ENCODE measurements at places on chromosomes 6 and 20.

DNA sequence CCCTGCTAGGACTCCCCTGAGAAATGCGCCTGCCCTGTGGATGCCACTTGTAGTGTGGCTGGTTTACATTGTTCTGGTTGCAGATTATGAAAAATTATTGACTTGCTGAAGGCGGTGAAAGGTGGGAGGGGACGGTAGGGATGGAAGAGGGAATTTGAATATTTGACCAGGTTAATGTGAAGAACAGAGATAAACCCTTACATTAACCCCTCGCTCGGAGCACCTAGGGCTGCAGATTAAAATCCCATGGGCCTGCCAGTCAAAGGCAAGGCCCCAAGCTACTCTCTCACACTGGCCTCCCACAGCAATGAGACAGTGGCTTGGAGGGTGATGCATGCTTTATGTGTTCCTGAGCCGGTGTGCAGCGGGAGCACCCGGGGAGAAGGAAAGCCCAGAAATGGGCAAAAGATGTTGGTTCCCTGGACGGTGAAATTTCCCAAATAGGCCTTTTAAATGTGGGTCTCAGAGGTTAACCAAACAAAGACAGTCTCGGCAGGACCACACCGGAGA is 2.5 kb downstream of the FOXF2 start:
- DNase-seq, result no peak

DNA sequence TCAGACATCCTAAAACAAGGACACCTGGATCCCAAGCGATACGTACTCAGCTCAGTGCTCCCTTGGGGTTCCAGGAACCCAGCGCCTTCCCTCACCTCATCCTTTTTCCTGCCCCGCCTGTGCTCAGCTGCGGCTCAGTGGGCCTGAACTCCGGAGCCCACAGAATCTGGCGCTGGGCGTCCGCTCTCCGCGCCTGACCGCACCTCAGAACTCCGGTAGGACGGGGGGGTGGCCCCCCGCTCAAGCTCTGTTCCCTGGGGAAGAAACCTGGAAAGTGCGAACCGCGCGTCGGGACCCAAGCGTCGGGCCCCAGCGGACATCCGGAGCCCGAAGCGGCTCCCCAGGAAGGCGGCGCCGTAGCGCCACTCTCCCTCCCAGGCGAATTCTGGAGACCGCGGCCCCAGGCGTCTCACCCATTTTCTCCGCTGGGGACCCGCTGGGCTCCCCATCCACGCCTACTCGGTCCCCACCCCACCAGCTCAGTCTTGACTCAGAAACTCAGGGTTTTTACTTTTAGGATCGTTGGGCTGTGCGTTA is 336 bp upstream of the LY6G5C start:
- no peak for DNase-seq

GRCh38 chr6:160101277-160102205 is 20.1 kb upstream of the SLC22A1 start:
- DNase-seq, result no peak

DNA sequence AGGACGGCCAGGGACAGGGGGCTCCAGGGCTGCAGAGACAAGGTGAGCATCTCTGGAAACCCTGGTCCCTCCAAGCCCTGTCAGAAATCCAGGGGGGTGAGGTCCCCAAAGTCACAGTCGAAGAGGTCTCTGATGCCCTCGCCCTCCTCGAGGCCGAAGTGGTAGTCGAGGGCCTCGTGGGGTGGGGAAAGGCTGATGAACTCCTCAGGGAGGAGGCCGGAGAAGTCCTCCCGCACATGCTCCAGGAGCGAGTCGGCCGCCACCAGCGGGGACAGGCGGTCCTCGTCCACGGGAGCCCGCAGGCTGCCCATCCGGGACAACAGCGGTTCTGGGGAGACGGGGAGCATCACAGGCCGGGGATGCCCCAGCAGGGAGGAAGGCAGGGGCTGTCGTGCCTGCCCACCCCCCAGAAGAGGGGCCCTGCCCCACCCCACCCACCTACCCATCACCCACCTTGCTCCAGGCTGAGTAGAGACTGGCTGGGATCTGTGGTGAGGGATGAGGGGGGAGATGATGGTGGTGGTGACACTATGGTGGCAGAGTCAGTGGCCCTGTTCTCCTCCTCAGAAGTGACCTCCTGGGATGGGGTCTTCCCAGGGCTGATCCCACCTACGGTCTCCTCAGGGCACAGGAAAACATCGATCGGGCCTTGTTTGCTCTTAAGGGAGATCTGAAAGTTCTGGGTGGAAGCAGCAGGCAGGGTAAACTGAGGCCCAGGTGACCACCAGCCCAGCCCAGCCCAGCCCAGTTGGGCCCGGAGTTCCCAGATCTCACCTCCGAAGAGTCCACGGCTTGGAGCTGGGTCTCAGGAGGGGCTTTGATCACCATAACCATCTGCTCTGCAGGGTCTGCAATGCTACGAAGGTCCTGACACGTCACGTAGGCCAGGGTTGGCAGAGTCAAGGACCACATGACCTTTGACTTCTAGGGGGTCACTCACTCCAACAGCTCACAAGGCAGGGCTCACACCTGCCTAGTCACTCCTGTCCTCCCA is 2.7 kb upstream of the NECAB3 start:
- DNase-seq, result no peak

DNA sequence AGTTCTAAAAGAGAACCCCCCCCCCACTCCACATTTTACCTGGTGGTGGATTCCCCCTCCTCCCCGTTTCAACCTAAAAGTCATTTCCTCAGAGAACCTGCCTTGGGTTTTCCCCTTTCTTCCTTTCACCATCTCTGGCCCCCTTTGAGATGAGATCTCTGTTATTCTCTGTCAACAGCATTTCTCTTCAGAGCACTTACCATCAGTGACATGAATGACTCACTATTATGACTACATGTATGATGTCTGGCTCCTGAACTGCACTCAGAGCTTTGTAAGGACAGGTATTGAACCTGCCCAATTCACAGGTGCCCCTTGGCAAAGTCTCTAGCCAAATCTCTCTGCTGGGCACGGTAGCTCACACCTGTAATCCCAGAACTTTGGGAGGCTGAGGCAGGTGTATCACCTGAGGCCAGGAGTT is 61.4 kb upstream of the JARID2 start:
- DNase-seq, result no peak

GRCh38 chr6:73586416-73586974 is 65.7 kb upstream of the EEF1A1 start:
- no peak for DNase-seq

DNA sequence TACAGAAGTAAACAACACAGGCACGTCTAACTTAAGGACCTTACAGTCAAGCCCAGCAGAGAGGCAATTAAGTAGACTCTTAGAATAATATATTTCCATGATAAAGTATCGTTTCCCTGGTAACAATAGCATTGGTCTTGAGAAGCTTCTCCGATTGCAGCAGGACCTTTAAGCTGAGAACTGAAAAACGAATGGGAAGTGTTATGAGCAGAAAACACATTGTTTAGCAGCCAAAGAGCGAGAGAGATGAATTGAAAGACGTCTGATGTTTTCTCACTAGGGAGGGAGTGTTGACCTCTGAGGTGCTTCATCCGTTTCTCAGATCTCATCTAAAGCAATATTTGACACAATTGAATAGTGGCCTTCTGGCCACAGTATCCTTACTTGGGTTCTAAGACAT is 855 bp downstream of the BYSL start:
- DNase-seq, result no peak

DNA sequence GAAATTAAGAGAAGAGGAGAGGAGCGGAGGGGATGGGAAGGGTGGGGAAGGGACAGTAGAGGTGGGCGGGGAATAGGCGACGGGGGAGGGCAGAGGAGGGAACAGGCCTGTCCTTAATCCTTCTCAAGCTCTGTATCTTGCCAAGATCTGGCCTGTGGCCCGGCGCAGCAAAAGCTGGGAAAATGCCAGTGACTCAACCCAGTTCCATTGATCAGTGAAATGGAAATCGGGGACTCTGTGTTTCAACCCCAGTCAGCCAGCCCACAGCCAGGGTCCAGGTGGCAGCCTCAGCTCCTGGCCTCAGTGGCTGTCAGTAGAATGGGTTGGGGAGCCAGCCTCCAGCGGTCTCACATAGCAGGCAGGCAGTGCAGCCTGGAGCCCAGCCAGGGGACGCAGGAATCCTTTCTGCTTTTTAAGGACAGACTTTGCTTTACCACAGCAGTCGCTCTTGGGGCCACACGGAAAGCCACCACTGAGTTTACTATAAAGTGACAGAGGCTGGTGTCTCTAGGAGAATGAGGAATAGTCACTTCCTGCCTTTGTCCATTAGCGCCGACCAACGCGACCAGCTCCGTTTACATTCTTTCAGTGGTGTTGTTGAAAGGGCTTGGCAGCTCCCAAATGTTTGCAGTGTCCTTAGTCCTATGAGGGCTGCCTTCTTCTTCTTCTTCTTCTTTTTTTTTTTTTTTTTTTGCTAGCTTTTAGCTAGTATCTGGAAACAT is 128.0 kb downstream of the RIN2 start:
- no peak for DNase-seq

GRCh38 chr6:97668716-97669115 is 385.7 kb upstream of the MMS22L start:
- no peak for DNase-seq

DNA sequence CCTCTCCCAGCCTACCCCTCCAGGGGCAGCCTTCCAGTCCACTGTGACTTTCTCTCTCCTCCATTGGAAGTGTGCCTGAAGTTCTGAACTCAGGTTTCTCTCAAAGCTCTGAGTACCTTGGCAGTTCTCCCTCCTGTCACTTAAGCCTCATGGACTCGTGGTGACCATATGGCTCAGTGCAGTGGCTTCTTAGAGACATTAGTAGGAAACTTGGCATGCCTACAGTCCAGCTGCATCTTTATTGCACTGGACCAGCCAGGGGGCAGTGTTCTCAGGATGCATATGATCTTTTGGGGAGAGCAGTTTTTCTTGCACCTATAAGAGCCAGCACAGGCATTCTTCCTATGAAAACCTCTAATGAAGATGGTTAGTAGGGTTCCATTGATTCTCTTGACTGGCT is 47.5 kb upstream of the KCNK16 start:
- no peak for DNase-seq

- no peak for DNase-seq
Observed at GRCh38 chr20:40960521-40960956, 68.1 kb upstream of the TOP1 start.

GRCh38 chr6:107564589-107564951 is 74.7 kb downstream of the SOBP start:
- no peak for DNase-seq

DNA sequence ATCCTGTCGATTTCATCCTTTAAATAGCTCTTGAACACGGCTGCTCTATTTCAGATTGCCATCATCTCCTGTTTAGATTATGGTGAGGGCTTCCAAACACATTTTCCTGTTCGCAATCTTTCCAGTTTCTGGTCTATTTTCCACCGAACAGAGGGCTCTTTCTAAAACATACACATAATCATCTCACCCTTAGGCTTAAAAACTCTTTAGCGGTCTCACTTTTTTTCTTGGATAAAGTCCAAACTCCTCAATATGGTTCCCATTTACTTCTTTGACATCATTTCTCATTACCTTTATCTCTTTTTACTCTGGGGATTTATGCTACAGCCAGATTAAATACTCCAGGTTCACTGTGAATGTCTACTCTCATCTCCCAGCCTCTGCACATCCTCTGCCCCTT is 103.4 kb upstream of the STMND1 start:
- DNase-seq, result no peak

DNA sequence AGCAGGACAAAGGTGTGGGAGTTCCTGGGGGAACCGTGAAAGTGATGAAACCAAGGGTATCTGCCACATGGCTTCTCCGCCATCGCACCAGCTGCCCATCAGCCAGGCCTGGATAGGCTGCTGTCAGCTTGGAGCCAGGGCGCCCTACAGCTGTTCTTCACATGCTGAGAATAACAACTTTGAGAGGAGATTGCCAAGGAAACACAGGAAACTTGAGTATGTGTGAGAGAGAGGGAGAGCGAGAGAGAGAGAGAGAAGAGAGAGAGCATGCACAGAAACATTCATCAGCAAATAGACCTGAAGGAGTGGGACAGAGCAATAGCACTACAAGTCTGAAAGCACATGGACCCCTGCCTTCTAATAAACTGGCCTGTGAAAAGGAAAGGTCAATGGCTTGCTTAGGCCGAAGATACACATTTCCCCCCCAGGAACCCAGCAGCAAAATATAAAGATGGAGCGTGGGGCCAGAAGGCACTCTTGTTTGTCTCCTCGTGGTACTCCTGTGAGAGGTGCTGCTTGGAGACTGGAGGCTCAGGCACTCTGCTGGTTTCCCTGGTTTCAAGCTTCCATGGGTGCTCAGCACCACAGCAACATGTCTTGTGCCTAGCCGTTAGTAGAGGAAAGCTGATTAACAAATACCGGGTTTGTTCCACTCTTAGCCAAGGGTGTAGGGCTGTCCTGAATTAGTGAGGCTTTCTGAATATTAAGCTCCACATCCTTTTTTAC is 53.0 kb downstream of the SNAP25 start:
- DNase-seq, result no peak

DNA sequence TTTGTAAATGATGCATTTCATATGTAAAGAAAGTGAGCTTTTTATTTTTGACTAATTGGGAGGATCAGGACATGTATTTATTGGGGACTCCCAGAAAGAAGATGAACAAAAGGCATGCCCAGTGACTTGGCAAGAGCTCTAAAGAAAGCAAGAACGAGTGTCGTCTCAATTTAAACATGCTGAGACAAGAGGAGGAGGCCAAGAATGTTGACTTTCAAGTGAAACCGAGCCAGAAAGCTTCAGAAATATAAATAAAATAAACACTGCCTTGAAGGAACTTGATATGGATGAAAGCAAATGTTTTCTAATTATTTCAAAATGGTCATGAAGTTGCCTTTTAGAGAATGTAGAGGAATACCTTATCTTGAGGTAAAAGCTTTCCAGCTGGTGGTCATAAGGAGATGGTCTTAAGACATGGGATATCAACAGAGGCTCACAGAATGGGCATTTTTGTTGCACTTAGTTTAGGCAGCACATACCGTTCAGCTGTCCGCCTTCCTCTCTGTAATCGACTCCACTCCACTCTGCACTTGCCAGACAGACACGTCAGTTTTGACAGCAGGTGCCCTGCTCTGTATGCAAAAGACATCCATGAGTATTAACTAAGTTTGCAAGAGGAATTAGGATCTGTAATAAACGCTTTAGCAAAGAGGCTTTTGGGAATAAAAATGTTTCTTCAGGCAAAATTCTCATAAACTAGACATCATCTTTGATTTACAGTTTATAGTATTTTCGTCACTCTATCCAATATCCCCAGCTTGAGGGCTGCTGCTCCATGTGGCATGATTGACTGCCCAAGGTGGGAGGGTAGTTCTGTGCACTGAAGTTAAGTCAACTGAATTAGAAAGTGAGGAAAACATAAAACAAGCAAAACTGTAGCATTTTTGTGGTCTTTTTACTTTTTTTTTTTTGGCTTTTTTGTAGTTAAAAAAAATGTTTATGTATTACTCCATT is 613.1 kb downstream of the PKHD1 start:
- no peak for DNase-seq

GRCh38 chr6:39327507-39327906 is 5.0 kb upstream of the KCNK16 start:
- no peak for DNase-seq

- no peak for DNase-seq
Observed at GRCh38 chr6:41036186-41036585, 2.8 kb downstream of the UNC5CL start.

Measured in HEK293T (cell line).